ENCODE measurements at places on chromosomes 7 and 10. TPM values are rescaled to one million over a fixed set of nuclear protein-coding genes. Genes with fewer than 3 reads are reported as not detected.

GRCh38 chr10:63132651-63133055 lies 475 bp upstream of the NRBF2 start:
- no peak for DNase-seq
- H3K36me3 ChIP-seq: no peaks in the 10 kb centered on the region
- no peaks in the 10 kb centered on the region for H3K27me3 ChIP-seq

The SPAG6 gene
- total RNA-seq: 0.74 TPM

GRCh38 chr10:60314069-60314940 lies 75.4 kb downstream of the ANK3 start:
- H3K4me3 ChIP-seq: no peak overlapping the region
- DNase-seq: peak; percentile 97
- H3K27me3 ChIP-seq: no peaks in the 10 kb centered on the region
- no peak overlapping the region for H3K27ac ChIP-seq
- H3K36me3 ChIP-seq: no peaks in the 10 kb centered on the region

The DGKI gene
- total RNA-seq: 0.39 TPM

DNA sequence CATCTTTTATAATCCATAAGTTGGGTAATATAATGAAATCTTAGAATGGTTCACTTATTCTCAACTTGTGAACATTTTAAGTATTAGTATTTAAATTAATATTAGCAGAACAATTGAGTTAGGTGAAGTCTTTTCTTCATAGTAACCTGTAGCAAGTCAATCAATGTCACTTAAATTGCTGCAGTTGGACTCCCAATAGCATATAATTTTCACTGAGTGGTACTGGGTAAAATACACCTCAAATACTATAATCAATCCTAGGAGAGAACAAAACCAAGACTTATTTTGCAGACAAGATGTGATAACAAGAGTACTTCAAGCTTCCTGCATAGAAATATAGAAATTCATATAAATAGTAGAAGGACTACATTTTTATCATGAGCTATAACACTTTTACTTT lies 677.9 kb upstream of the LRRN3 start:
- no peak overlapping the region for H3K4me3 ChIP-seq
- H3K27me3 ChIP-seq: no peaks in the 10 kb centered on the region
- no peak for DNase-seq
- no peaks in the 10 kb centered on the region for H3K36me3 ChIP-seq
- H3K4me1 ChIP-seq: no peaks in the 10 kb centered on the region
- no peak overlapping the region for H3K27ac ChIP-seq

The AQP1 gene
- 0.37 TPM for total RNA-seq

DNA sequence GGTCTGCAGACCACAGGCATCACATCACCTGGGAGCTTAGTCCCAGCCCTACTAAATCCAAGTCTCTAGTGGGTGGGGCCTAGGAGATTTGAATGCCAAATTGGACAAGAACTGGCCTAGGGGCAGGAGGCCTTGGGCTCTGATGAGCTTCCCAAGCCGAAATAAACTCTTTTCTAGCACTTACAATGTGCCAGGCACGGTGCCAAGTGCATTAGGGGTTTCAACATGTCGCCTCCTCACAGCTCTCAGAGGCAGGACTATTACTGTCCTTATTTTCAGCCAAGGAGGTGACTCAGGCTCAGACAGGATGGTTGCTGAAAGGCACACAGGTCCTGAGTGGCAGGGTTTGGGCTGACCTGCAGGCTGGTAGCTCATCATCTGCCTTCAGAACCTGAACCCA lies 9.2 kb upstream of the CPA1 start:
- H3K4me3 ChIP-seq: no peak overlapping the region
- no peaks in the 10 kb centered on the region for H3K27me3 ChIP-seq
- H3K36me3 ChIP-seq: no peaks in the 10 kb centered on the region
- DNase-seq: no peak
- peaks cover 1% of the 10 kb centered on the region for H3K4me1 ChIP-seq

The MYO1G gene
- 0.20 TPM for total RNA-seq

The CHRM2 gene
- total RNA-seq: 4.6 TPM

GRCh38 chr7:132386201-132386681 lies 190.0 kb downstream of the PLXNA4 start:
- no peak for DNase-seq
- H3K4me1 ChIP-seq: no peaks in the 10 kb centered on the region
- no peaks in the 10 kb centered on the region for H3K36me3 ChIP-seq
- peaks cover 34% of the 10 kb centered on the region for H3K27me3 ChIP-seq
- H3K27ac ChIP-seq: no peak overlapping the region

DNA sequence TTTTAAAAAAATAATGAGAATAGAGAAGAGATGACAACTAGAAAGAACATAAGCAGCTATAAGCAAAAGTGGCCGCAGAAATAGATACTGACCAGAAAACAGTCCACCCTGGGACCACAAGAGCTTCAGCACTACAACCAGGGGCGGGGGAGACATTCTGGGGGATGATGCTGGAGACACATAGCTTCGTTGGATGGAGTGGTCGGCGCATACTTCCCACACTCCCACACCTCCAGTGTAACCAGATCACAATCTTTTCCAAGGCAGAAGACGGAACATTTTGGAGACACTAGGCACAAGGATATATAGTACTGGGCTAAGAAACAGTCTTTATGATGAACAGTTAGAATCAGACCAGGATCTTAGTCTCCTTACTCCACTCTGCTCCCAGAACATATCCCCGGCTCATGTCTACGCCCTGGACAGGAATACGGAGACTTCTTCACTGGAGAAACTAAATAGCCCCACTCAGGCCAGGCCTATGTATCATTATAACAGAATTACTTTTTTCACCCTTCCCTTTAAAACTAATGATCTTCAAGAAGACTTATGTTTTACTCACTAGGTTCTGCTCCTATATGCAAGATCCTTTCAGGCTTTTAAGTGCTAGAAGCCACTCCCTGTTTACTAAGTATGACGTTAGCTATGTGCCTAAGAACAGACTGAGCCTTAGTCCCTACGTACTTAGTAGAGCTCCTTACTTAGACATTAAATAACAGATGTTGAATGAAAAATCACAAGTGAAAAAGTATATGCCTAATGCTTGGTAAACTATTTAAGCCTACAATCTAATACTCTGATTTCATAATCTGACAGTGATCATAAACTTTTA lies 169.6 kb downstream of the SRPK2 start:
- no peak for DNase-seq
- no peak overlapping the region for H3K4me3 ChIP-seq
- no peaks in the 10 kb centered on the region for H3K36me3 ChIP-seq
